ENCODE measurements at places on chromosomes 2 and 18.

DNA sequence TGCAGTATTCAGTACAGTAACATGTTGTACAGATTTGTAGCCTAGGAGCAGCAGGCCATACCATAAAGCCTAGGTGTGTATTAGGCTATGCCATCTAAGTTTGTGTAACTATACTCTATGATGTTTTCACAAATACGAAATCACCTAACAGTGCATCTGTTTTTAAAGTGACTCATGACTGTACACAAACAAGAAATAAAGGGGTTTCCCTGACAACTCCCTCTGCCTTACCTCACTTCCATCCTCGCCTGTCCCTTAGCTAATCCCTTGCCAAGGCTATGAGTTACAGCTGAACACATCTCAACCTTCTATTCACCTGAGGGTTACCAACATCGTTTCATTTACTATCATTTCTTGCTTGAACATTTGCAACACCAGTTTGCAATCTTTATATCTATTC lies 78.6 kb upstream of the RPRM start:
- no peak for DNase-seq

DNA sequence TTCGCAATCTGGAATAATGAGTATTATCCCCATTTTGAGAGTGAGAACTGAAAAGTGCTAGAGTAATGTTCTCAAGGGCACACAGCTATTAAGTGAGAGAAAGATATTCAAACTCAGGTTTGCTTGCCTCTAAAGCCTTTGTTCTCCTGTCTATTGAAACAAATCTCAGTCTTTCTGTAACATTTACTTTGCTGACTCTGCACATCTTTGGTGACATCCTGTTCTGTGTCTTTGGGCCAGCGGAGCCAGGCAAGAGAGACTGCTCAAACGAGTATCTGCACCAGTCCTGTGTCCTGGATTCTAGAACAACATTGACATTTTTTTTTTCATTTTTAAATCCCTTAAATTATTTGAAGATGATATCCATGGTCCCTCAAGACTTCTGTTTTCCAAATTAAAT lies 1539.2 kb upstream of the PIK3C3 start:
- no peak for DNase-seq

DNA sequence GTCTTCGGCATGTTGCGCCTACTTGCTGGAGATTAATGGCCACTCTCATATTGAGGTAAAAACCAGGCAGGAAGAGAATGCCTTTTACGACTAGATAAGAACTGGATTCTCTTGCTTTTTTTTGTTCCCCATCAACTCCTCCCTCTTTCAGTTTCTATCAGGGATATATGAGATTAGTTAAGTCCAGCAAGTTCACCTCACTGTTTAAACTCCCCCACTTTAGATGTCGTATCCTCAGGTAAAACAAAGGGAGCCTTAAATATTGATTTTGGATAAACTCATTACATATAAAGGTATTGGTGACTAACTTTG lies 98.4 kb downstream of the PLEKHM3 start:
- DNase-seq: no peak

GRCh38 chr2:33099989-33100388 lies 153.2 kb downstream of the LTBP1 start:
- DNase-seq: no peak

DNA sequence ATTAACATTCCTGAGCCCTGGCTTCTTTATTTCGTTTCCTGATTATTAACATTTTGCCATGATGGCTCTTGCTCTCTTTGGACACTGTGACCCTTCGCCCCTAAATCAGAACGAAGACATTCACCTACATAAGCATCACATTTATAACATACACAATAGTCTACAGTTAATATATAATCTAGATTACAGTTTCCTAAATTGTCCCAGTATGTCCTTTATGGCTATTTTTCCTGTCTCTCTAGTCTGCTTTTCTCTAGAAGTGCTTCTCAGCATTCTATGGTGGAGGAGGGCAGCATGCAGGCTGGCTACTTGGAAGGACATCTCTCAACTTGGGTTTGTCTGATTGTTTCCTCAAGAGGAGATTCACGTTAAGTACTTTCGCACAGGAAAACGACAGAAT lies 49.9 kb downstream of the FAM210A start:
- no peak for DNase-seq

DNA sequence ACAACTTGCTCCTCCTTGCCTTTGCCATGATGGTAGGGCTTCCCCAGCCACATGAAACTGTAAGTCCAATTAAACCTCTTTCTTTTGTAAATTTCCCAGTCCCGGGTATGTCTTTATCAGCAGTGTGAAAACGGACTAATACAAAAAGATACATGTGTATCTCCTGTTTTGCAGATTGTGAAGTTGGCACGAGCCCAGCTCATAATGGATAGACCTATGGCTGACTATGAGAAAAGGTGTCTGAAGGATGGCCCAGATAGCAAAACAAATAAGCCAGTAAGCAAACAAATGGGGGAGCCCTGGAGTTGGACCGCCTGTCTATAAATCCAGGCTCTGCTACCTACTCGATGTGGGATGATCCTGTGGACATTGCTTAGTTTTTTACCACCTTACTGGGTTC lies 15.5 kb upstream of the PRKCE start:
- no peak for DNase-seq

DNA sequence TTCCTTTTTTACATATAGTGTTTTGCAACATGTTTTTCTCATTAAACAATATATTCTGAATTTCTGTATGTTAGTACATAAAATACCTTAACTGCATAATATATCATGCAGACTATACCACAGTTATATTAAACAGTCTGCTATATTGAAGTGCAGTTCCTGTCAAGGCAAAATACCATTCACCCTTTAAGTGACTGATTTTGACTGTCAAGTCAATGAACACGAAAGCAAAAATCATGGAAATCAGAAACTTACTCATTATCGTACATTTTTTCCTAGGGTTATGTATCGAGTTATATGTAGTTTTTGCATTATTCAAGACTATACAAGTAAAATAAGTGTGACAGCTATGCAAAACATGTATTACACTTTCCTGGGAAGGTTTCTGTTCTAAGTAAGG lies 361.6 kb upstream of the MAP2 start:
- no peak for DNase-seq

- DNase-seq: no peak
These were observed 278.5 kb downstream of the AFF3 start for GRCh38 chr2:99863903-99864270.

GRCh38 chr18:54856105-54856646 lies 27.9 kb downstream of the RAB27B start:
- DNase-seq: no peak

DNA sequence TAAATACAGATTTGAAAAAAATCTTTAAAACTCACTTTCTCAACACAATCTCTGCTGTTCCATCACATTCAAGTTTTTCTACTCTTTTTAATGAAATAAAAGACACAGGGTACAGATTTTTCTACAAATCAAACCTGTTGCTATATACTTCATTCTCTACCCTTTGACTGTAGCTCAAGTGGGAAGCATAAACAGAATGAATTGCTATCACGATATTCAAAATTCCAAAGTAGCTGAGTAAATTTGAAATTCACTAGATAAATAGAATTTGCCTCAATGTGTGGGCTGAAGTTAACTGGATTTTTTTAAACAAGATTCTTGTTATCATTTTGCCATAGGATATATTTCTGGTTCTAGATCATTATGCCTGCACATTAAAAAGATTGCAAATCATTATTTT lies 185.9 kb downstream of the ZNF521 start:
- no peak for DNase-seq

GRCh38 chr2:95079199-95079683 lies 42.4 kb downstream of the MRPS5 start:
- no peak for DNase-seq

DNA sequence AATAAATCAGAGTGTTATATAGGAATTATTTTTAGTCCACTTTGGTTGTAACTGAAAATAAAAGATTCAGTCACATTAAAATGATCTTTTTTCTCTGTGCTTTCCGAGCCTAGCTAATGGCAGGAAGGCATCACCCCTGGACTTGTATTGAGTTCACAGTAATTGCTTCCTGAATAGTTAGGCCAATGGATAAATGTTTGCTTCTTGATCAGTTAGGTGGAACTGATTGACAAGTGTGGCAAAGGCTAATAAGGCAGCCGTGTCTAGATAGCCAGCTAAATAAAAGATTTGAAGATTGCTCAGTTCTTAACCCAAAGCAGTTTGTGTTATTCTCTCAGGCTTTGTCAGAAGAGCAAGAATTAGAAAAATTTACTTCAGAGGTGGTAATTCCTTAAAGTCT lies 20.8 kb downstream of the FAM171B start:
- no peak for DNase-seq

- no peak for DNase-seq
These were observed 452.8 kb upstream of the SMIM21 start for GRCh38 chr18:75880266-75880665.

DNA sequence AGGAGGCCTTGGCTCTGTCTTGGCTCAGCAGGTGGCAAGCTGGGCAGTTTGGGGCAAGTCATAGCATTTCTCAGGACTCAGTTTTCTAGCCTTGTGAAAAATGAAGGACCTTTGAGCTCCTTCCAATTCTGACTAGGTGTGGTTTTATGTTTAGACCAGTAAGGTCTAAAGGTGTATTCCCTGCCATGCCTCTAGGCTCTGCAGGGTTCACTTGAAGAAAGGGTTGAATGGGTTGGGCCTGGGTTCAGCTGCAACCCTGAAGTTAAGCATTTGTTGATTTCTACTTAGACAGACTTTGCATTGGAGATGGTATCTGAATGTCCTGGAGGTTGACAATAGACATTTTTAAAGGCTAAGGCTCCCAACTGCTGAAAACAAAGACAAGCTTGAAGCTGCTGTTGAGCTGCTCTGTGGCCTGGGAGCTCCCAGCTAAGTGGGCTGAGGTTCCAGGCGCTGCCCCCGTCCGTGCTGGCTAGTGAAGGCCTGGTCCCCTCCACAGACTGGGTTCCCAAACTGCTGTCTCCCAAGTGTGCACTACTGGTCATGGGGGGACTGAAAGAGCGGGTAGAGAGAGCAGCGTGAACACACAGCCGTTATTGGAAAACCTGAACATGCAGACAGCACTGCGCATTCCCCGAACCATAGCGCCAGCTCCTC lies 100.7 kb upstream of the SMAD7 start:
- no peak for DNase-seq

DNA sequence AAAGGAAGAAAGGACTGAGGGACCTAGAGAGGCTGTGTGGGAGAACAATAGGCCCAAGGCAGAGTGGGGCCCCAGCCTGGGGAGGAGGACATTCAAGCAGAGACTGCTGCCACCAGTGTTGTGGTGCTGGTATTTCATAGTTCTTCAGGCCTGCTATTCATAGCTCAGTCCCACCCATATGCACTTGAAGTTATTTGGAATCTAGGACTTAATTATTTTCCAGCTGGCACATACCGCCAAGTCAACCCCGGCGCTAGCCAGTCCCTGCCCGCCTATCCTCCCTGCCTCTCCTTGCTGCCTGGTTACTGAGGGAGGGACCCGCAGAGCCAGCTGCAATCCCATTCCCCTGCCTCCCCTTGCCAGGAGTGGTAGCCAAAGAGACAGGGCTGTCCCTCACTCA lies 141.2 kb downstream of the CABLES1 start:
- DNase-seq: no peak

- DNase-seq: no peak
These were observed 130.1 kb downstream of the GCA start for GRCh38 chr2:162473986-162474385.

DNA sequence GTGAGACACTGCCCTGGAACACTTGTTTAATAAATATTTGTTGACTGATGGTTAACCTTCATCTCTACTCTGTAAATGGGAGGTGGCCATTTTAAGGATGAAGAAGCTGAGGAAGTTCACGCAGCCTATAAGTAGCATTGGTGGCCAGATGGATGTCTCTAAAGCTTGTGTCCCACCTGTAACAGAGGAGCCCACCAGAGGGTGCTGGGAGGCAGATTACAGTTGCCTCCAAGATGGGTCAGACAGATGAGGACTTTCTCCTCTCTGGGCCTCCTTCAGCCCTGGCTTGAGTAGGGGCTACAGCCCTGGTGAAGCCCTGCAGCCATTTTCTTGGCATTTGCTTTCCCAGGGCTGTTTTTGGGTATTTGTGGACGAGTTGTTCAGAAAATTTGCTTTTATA lies 45.0 kb upstream of the MCFD2 start:
- DNase-seq: no peak

DNA sequence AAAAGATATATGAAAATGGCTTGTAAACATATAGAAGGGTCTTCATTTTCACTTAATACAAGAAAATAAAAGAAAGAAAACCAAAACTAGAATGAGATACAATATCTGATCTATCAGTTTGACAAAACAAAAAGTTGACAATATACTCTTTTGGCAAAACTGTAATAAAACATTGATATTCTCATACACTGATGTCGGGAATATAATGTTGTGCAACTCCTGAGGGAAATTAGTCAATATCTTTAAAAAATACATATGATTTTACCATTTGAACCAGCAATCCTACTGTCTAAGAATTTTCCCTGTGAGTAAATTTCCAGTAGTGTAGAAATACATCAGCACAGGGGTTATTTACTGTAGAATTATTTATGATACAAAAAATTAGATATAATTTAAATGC lies 336.1 kb upstream of the FSIP2 start:
- DNase-seq: no peak

DNA sequence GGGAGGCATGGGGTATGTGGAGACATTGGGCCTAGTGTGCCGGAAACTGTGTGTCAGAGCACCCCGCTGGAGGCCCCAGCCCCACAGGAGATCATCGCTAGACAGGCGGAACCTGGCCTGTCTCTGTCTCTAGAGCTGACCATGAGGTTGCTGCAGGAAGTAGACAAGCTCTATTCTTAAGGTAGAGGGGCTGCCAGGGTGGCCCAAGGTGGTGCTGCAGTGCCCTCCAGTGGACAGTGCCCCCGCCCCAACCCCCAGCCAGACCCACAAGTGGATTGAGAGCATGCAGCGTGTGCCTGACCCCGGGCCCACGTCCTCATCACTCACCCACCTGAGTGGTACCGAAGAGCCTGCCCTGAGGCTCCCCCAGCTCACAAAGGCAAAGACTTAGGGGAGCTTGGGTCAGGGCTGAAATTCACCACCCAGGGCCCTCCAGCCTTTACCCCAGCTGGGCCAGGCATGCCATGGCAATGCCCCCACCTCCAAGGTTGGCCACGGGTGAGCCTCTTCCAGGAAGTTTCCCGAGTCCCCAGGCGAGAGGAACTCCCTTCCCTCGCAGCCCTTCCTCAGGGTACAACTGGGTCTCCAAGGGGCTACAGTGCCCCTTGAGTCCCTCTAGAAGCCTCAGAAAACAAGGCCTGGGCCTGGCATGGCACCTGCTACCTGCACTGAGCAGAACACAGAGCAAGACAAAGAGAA lies 155.0 kb downstream of the TTC32 start:
- DNase-seq: no peak

GRCh38 chr2:43455296-43455695 lies 140.5 kb downstream of the THADA start:
- no peak for DNase-seq

- no peak for DNase-seq
These were observed 54.6 kb downstream of the PIKFYVE start for GRCh38 chr2:208320686-208321085.

All from stimulated activated CD4-positive, alpha-beta T cell treated with anti-CD3 and anti-CD28 coated beads, Interleukin-1b, Interleukin-23, amount 100 ng/mL, for 4 hours (primary cell).